MCF 10A (cell line): ENCODE measurements at places on chromosomes 2 and 18.
A peak's percentile ranks its signal among the peaks of the same experiment; 100 is the strongest.

DNA sequence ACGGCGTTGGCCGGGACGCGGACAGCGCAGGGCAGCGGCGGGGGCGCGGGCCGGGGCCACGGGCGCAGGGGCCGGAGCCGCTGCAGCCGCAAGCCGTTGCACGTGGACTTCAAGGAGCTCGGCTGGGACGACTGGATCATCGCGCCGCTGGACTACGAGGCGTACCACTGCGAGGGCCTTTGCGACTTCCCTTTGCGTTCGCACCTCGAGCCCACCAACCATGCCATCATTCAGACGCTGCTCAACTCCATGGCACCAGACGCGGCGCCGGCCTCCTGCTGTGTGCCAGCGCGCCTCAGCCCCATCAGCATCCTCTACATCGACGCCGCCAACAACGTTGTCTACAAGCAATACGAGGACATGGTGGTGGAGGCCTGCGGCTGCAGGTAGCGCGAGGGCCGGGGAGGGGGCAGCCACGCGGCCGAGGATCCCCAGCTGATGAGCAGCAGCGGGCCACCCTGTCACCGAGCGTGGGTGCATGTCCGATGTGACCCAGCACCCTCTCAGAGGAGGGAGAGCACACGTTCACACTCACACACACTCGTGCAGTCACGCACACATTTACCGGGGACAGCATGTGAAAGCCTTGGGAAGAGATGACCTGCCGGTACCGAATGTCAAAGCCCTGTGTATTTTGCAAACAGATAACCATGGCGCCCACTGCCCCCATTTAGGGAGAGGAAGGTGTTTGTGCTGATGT is 4.2 kb downstream of the GDF7 start:
- no peak for DNase-seq

- peak; percentile 51 for DNase-seq
Measured at GRCh38 chr2:138846216-138846821, 66.1 kb upstream of the NXPH2 start.

- DNase-seq, result no peak
Measured at GRCh38 chr18:79883461-79884293, 67.8 kb downstream of the SLC66A2 start.

DNA sequence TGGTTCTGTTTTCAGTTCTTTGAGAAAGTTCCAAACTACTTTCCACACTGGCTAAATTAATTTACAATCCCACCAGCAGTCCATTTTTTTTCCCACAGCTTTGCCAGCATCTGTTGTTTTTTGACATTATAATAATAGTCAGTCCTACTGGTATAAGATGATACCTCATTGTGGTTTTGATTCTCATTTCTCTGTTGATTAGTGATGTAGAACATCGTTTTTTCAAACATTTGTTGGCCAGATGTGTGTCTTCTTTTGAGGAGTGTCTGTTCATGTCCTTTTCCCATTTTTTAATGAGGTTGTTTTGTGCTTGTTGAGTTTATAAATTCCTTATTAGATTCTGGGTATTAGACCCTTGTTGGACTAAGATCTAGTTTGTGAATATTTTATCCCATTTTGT is 376.8 kb upstream of the NT5C1B start:
- no peak for DNase-seq

DNA sequence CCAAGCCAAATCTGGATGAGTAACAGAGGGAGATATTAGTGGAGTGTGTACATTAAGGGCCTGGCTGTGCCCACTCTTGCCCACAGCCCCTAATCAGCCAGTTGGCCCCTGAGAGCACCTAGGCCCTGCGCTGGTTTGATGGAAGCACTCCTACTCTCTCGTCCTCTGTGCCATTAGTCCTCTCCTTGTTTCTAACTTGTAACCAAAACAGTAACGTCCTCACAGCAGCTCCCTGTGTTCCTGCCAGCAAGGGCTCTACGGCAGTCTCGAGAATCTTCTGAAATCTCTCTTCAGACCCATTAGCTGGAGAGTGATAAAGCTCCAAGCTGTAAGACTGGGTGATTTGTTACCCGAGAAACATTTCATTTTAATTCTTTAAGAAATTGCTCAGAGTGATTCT is 76.1 kb downstream of the LRRC30 start:
- DNase-seq, result no peak

GRCh38 chr18:48917579-48918517 is 32.9 kb downstream of the SMAD7 start:
- no peak for DNase-seq

DNA sequence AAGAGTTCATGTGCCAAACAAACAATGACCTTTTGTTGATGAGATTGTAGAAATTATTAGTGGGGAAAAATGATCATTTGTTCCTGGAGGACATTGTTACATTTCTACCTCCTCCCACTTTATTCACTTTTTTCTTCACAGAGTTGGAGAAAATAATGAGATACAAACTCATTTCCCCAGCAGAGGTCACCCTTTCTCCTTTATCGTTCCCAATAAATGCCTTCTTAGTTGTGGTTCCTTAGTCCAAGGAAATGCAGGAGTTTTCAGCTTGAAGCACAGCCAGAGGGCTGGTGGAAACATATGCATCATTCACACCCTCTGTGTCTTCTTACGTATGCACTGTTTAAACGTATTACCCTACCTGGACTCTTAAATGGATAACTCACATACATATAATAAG is 108.8 kb downstream of the SLC4A3 start:
- DNase-seq, result peak; percentile 76

GRCh38 chr2:188079196-188079595 is 212.5 kb upstream of the GULP1 start:
- peak; percentile 64 for DNase-seq

- no peak for DNase-seq
Measured at GRCh38 chr2:150144546-150145298, 342.7 kb downstream of the RND3 start.

DNA sequence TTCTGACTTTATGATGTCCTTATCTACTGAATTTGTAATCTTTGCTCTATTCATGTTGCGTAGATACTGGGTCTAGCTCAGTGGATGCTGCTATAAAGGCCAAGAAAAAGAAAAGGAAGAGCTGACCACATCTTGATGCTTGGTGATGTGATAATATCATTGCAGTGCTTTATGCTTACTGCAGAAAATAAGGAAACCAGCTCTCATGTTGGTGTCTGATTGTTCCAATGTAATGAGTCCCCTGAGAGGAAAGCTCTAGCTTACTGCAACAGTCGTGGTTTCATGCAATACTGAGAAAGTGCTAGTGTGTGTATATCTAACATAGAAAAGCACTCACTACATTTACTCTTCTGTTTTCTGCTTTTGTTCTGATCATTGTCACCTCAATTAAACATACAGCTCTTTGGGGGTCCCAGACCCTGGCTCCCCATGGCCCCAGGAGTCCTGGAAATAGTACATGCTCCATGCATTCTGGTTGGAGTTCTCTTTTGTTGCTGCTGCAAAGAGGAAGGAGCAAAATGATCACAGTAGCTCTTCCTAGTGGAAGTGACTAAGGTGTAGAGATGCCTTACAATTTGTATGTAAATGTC is 338.8 kb downstream of the CYRIA start:
- DNase-seq, result no peak

GRCh38 chr2:84716564-84716963 is 164.3 kb downstream of the TRABD2A start:
- no peak for DNase-seq

- peak; percentile 64 for DNase-seq
Measured at GRCh38 chr2:173149491-173149890, 73.8 kb downstream of the MAP3K20 start.

DNA sequence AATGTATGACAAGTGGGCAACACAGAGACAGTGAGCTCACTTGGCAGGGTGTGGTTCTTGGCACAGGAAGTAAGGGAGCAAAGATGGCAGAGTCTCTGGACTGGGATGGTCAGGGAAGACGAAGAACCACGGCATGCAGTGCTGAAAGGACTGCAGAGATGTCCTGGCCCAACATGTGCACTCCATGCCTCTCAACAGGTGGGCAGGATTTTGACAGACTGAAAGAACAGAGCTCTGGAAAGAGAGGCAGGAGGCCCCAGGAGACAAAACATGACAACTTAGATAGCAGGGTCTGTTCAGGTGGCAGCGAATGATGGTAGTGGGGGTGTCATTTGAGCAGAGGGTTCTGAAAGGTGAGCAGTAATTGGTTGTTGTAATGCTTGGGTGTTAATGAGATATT is 180.3 kb downstream of the FHOD3 start:
- DNase-seq, result no peak

GRCh38 chr18:6956495-6956894 is 161.1 kb downstream of the LAMA1 start:
- DNase-seq, result no peak

DNA sequence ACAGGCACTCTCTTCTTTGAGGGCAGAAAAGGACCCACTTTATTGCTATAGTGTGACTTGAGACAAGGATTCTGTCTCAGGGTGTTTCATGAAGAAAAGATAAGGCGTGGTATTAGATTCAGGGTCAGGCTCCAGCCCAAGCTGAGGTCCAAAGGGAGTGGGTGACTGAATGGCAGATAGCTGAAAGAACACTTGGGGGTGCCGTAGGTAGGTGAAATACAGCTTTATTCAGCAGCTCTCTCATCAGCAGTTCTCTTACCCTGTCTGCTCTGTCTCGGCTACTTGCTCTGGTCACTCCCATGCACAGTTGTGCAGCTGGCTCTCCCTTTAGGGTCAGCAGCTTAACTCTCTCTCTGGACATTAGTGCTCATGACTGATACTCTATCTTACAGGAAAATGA is 379.9 kb downstream of the LPIN1 start:
- no peak for DNase-seq

GRCh38 chr2:65647249-65647842 is 214.9 kb upstream of the SPRED2 start:
- DNase-seq, result no peak

DNA sequence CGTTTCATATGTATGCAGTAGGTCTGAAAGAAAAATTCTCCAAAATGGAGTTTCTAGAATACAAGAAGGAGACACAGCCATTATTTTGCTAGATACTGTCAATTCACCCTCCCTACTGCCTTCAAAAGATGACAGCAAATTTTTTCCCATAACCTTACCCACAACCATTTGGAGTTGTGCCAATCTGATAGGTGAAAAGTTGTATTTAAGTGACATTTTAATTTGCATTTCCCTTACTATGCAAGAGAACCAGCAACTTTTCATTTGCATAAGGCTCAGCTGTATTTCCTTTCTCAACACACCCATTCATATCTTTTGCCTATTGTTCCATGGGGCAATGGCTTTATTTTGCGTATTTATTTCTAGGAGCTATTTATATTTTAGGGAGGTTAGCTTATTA is 31.4 kb upstream of the IL18RAP start:
- no peak for DNase-seq

DNA sequence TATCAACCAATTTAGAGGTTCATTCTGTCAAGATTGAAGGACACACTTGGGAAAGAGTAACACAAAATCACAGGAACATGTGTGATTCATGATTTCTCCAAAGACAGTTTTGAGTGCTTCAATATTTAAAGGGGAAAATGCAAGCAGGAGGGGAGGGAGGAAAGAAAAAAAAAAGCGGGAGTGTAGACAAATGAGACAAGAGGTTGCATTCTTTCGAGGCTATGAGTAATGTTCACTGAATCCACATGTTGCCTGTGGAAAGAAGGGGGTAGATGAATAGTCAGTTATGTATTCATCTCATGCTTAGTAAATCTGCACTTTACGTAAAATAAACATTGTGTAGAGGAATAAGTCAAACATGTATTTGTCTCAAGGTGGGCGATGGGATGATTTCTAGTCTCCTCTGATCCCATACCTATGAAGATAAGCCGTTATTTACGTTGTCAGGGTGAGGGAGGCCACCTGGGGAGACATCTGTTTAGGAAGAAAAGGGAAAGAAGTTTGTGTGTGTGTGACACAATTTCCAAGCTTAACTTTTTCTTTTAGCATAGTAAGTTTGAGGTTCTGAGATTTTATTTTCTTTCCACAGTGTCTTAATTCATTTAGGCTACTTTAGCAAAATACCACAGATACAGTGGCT is 211.0 kb upstream of the ZC3H15 start:
- peak; percentile 36 for DNase-seq

- no peak for DNase-seq
Measured at GRCh38 chr2:9610781-9611548, 19.8 kb downstream of the YWHAQ start.

- no peak for DNase-seq
Measured at GRCh38 chr2:168465594-168465993, 9.5 kb downstream of the CERS6 start.

DNA sequence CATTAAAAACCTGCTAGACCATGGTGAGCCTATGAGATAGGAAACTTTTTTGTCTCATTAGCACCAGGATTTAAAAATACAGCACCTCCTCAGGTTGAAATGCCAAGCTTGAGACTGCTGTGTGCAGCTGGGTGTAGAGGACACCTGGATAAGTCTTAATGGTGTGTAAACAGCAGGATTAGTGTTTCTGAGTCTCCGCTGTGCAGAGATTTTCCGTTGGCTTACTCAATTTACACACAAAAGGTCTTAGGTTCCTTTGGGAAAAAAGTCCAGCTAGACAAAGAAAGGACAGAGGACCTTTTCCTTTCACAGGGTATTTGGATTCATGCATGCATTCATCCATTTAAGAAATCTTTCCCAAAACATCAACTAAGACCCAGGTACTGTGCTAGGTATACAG is 168.1 kb downstream of the NRXN1 start:
- DNase-seq, result no peak

DNA sequence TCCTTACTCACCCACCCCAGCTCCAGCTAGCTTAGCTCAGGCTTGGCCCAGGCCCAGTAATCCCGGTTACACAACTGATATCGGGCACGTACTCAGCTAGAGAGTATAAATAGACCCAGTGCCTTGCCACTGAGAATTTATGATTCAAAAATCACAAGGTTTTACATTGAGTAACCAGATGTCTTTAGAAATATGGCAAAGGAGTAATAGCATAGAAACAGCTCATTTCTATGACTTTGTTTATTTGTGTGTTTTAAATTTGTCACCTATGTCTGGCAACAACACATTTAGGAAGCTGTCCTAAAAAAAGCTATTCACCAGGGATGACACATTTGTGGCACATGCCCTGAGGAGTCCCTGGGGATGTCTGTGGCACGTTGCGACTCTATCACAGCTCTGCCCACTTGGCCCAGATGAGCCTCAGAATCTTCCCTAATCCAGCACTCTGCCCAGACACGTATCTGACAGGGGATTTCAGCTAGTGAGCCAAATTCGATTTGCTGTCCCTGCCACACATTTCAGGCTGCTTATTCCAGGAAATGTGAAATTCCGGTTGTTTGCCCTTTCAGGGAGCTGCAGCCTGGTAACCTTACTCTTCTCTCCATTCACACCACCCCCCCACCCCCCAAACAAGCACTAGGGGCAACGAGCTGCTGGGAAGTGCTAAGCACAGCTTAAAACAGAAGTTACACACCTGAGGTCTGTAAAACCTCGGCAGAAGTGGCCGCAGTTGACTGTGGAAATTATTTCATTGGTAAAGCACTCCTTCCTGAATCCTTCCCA is 85.4 kb upstream of the ZCCHC2 start:
- peak; percentile 95 for DNase-seq

GRCh38 chr18:38539371-38539770 is 973.8 kb upstream of the CELF4 start:
- DNase-seq, result no peak

GRCh38 chr2:122389694-122390093 is 634.2 kb downstream of the TSN start:
- DNase-seq, result no peak

DNA sequence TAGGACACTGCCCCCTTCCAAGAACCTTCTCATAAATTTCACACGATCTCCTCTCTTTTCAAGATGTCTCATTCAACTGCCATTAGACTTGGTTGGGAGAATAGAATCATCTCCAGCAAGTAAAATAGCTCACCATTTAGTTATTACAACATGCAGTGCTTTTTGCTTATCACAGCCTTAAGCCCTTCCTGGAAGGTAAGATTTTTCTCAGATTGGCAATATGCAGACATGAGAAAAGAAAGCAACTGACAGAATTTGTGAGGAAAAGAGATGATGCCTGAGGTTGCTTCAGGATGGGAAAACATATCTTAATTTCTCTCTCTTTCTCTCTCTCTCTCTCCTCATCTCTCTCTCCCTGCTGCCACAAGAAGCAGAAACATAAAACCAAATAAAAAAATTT is 855.1 kb upstream of the ACVR2A start:
- no peak for DNase-seq
